NCI-H2029 treated with DMSO at 0.1 percent for 48 hours (cell line): ENCODE measurements at places on chromosomes 4 and X.
A peak's percentile ranks its signal among the peaks of the same experiment; 100 is the strongest.

DNA sequence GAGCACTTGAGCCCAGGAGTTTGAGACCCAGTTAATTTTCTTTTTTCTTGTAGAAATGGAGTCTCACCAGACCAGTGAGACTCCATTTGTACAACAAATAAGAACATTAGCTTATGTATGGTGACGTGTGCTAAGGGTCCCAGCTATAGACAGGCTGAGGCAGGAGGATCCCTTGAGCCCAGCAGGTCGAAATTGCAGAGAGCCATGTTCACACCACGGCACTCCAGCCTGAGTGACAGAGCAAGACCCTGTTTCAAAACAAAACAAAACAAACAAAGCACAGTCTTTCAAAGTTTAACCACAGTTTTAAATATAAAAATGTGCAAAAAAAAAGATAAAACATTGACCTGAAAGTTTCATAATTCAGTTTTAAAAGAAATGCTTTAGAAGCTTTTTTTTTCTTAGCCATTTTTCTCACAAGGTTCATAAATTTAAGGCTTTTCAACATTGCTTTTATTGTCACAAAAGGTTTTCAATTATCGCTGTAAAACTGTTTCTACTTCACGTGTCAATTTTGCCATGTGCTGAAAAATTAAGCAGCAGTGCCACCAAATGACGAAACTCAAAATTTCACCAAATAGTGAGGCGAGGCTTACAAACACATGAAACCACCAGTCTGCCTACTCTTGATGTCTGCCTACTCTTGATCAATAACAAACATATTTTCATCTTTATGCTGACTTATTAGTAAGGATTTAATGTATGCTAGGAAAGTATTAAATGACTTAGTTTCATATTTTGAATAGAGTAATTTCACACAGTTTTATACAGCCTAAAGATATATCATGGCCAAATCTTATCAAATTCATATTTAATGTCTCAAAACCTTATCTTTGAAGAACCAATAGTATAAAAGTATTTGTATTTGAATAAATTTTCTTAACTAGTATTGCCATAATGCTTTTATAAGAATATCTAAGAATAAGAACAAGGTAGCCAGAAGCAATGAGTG, 126.3 kb downstream of the NEK1 start:
- DNase-seq: peak; percentile 29

- DNase-seq: no peak
Observed at GRCh38 chr4:181004056-181004455, 1239.1 kb upstream of the TENM3 start.

- DNase-seq: no peak
Observed at GRCh38 chr4:80184825-80185756, 12.2 kb upstream of the PRDM8 start.

DNA sequence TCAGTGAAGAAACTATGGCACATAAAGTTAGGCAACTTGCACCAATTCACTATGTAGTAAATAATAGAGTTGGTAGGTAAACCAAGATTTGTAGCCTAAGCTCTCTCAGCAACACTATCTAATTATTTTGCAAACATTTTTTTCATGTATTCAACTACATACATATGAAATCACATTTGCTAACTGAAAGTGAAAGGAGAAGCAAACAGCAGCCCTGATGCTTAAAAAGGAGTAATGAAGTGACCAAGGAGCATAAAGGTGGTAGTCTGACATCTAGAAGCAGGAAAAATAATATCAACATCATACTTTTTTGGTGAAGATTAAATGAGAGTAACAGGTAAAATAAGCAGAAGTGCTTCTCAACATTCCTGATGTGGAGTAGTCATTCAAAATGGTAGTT, 603.7 kb downstream of the GRXCR1 start:
- no peak for DNase-seq

GRCh38 chr4:183618681-183619080, 40.3 kb downstream of the RWDD4 start:
- no peak for DNase-seq

DNA sequence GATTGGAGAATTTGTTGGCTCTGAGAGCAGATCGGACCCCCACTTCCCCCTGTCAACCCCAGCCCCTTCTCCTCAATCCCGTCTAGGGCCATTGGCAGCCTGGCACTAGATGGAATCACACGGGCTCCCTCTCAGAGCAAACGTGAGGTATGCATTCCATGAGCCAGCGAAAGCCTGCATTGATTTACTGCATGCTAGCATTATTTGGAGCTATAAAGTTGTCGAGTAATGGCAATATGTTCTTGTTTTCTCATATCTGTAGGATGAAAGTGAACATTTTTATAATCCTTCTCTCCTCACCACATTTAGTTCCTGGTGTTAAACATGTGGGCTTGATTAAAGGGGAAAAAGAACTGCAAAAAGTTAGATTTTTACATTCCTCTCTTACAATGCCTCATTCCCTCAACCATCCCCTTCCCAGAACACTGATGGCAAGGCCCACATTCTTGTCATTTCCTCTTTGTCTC, 159.2 kb downstream of the SPRY1 start:
- no peak for DNase-seq

DNA sequence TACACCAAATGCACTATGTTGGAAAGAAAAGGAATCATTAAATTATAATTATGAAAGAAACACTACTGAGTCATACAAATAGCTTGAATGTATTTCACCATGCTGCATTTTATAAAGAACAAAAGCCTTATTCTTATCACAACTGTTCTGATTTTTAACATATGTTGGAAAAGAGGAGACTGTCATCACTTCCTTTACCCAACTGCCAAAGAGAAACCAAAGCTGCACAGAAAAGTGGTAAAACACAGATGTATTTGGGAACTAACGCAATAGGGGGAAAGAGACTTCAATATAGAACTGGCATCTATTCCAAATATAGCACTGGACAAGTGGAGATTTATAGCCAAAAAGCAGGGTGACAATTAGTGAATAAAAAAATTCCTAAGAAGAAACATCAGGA, 181.0 kb downstream of the SPANXN3 start:
- no peak for DNase-seq

DNA sequence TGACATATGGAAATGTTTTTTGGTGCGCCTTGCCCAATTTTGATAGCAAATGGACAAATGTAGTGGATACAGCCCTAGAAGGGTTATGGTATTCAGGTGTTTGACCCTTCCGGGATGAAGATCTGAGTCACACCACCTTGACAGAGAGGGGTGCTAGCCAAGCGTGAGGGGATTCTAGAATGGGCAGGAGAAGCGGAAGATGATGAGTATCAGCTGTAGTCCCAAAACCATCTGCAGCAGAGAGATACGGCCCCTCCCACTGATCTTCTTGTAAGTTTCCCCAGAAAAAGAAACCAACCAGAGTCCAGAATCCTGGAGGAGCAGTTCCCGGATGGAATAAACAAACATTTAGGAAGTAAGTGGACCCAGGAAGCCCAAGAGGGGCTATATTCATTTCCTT, 18.1 kb downstream of the DCHS2 start:
- no peak for DNase-seq

DNA sequence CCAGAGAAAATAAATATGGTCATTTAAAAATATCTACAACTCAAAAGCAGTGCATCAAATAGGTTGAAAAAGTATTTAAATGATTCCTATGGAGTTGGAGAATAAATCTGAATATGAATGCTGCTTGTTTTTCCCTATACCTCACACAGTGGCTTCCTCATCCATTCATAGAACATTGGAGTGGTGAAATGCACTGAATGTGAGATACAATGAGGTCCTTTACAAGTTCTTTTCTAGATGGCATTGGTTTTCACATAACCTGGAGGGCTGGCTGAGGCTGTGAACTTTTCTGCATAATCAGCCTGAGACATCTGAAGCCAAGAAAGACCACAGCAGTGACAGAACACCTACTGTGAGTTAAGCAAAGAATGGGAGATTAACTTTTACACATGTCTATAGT, 279.1 kb upstream of the NRK start:
- DNase-seq: no peak

DNA sequence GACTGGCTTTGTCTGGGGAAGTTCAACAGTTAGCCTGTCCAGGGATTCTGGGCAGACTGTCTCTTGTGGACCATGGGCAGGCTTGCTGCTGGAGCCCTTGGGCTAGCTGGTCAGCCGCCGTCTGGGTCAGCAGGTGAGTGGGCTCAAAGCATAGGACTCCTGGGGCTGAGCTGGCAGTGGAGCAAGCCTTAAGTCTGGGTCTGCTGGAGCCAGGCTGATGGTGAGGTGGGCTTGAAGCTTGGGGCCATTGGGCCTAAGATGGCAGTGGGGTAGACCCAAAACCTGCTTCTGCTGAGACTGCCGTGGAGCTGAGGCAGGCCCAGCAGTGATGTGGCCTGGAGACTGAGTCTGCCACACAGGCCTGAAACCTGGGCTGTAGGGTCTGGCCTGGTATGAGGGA, 645.1 kb downstream of the RAPGEF2 start:
- DNase-seq: no peak

DNA sequence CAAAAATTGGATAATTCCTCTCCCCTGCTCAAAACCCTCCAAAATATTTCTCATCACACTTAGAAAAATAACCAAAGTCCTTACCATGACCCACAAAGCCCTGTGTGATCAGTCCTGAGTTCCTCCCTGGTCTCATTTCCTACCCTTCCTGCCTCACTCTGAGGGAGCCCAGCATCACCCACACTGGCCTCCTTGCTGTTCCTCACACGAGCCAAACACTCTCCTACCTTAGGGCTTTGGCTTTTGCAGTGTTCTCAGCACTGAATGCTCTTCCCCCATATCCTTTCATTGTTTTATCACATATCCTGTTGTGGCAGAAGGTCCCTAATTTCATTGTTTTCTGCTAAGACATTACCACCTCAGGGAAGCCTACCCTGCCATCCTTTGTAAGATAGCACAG, 12.2 kb downstream of the MGAT4D start:
- no peak for DNase-seq

- DNase-seq: no peak
Observed at GRCh38 chr4:78019414-78019813, 37.7 kb upstream of the FRAS1 start.

GRCh38 chrX:555725-556666, 74.6 kb upstream of the SHOX start:
- DNase-seq: no peak

DNA sequence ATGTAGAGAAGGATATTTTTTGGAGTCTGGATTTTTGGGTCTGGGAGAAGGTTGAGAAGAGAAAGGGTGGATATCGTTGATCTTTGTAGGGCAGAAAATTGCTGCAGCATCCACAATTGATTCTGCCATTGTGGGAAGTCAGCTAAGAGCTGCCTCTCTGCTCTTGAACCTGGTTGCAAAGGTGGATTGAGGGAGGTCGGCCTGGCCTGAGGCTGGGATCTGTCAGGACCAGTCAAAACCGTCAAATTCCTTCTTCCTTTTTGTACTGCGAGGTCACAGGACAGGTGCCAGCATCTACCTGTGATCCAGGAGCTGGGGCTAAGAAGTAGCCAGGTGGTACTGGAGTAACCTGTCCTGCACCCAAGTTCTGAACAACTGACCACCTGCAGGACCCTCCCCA, 93.7 kb downstream of the SHOX start:
- no peak for DNase-seq

DNA sequence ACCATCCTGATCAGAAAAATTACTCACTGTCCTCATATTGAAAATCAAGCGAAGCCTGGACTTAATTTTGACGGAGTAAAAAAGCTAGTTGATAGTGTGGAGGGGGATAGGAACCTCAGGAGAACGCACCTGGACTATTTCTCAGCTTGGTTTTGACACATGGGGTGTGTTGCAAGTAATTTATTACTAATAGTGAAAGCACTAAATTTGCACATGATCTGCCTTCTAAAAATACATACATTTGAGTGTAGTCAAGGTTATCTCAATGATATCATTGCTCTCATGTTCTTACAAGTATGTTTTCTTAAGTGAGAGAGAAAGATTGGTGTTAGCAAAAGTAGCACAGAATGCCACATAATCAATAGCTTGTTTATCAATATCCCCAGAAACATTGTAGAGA, 29.5 kb downstream of the LRIT3 start:
- DNase-seq: no peak

GRCh38 chr4:5921981-5922380, 29.1 kb upstream of the CRMP1 start:
- no peak for DNase-seq

DNA sequence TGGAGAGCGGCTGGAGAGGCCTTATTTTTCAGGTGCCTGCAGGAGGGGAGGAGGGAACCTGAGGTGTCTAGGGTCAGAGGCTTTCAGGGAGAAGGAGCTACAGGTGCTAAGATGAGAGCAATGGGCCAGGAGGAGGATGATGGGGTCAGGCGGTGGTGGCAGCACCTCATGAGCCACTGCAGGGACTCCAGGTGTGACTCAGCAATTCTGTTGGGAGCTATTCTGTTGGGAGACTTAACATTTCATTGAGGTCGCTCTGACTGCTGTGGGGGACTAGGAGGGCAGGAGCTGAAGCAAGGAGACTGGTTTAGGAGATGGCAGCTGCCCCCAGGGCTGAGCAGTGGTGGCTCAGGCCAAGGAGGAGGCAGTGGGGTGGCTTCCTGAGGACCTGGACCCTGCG, 65.0 kb downstream of the CLDN34 start:
- DNase-seq: no peak

DNA sequence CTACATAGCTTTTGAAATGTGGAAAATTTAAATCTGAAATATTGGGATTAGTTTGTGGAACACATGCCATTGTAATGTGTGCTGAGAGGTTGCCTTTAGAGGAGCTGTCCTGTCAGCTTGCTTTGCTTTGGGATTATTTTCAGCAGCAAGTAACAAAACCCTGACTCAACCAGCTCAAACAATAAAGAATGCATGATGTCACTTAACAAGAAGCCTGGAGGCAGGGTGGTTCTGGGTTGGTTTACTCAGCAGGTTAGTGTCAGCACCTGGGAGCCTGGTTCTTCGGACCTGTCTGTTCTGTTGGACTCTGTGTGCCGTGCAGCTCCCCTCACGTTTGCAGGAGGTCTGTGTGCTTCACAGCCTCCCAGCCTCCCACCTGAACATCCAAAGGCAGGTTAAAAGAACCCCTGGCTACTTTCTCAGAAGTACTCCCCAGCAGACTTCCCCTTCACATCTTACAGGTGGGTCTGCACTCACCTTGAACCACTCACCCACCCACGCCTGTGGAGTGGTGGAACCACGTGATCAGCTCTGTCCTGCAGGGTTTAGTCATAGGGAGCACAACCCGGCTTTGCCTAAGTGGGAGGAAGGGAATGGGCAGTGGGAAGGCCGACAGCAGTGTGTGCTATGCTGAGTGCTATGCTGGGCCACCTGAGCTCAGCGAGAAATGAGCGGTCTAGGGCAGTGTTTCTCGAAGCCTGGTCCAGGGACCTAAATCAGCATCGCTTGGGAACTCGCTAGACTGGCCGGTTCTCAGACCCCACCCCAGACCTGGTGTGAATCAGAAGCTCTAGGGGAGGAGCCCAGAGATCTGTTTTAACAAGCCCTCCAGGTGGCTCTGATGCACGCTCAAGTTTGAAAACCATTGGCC, 20.4 kb downstream of the TMEM131L start:
- no peak for DNase-seq

GRCh38 chr4:79212311-79212710, 113.5 kb downstream of the NAA11 start:
- DNase-seq: no peak

DNA sequence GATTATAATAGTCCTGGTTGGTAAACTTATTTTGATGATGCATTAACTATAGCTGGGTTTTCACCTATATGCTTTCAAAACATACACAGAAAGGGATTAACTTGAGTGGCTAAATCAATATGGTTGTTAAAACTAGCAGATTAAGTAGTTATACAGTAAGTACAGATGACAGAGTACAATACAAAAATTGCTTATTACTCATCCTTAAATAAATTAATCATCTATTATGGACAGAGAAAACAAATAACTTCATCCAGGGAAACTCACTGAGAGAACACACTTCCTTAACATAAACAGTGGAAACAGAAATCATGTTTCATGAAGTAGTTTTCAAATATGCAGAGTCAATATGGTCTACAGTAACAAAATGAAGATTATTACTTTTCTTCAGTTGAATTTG, 133.4 kb downstream of the AREG start:
- no peak for DNase-seq
